ENCODE measurements at places on chromosomes 2 and 18. TPM values are rescaled to one million over a fixed set of nuclear protein-coding genes. Genes with fewer than 3 reads are reported as not detected.

The ASAP2 gene
- 20.8 TPM for total RNA-seq

The TLX2 gene
- total RNA-seq = not detected

The C2orf78 gene
- total RNA-seq = not detected

The MATN3 gene
- total RNA-seq = 0.60 TPM

The RAB6D gene
- total RNA-seq = 0.08 TPM
